ENCODE measurements at places on chromosomes 7 and 10.

GRCh38 chr10:76021398-76021797 is 590.0 kb downstream of the LRMDA start:
- DNase-seq, result no peak

GRCh38 chr7:44573464-44574286 is at the start of gene DDX56:
TSS of gene DDX56 (minus strand) at chr7:44573908. CDS start at chr7:44573895, 13 bp downstream.
- peak; percentile 80 for DNase-seq

DNA sequence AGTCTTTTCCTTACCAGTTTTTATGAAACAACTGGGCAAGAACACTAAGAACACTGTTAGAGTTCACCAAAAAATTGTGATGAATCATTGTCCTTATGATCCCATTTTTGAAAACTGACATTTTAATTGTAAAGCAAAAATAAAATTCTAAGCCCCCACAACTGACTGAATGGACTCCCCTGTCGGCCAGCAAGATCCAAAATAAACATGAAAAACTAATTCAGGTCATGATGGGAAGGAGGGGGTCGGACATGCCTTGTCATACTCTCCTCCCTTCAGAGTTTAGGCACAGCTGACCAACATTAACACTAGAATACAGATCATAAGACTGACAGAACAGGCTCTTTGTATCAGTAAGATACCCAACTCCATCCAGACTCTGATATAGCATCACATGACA is 2.0 kb upstream of the RBAK start:
- DNase-seq, result no peak

DNA sequence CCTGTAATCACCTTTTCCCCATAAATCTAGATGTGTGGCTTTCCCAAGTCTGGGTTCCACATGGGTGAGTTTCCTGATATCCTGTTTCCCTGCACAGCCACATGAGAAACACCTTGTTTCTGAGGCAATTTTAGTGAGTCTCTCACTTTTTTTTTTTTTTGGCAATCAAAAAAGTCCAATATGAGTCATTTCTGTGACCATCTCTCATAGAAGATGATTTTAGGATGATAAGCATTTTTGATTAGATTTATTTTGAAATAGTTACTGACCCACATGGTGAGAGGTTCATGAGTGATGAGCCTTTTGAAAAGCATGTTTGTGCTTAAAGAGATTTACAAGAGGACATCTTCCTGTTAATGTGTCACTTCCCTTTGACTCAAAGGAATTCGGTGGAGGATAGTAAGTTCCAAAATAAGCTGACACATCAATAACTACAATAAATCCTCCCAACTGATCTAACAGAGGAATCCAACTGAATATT is 464.0 kb downstream of the INHBA start:
- DNase-seq, result no peak

DNA sequence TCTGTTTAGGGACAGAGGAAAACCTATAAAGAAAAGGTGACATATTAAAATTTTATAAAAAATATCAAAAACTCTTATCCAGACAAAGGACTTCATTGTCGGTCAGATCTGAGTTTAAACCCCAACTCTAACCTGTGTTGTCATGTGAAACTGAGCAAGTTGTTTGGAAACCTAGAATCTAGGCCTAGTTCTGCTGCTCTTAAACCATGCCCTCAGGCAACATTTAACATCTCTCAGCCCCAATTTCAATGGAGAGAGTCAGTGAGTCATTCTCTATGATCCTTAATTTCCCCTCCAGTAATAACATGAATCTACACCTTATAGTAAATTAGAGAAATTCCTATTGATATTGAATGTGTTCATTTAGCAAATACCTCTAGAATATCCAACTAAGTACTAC is 192.3 kb downstream of the IMMP2L start:
- DNase-seq, result no peak

DNA sequence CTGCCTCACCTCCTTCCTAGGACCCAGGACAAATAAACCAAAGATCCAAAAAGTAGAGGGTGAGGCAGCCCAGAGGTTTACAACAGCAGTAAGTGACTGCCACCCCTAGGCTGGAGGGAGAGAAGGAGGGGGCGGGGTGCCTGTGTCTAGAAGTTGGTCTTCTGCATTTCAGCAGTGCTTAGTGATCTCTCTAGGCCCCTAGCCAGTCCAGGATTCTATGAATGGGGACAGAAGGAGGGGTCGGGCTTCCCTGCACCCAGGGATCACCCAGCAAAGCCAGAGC is 62.8 kb upstream of the KDM7A start:
- DNase-seq, result no peak

DNA sequence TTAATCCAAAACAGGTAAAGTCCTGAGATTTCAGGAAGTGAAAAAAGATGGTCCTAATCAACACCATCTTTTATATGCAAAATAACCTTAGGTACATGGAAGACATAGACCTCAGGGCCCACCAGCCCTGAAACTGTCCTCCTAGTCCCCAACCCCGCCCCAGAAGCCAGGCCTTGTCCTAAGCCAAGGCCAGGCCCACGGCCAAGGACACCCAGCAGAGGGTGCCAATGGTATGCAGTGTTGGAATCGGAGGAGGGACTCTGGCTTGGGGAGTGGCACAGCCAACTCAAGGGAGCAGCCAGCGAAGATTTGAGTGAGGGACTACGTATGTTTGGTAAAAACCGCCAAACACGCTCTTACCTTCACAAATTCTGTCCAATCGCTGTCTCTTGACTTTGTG is 96.7 kb downstream of the ZRANB1 start:
- DNase-seq, result no peak

- no peak for DNase-seq
Measured at GRCh38 chr7:21314954-21315353, 112.9 kb upstream of the SP4 start.

- no peak for DNase-seq
Measured at GRCh38 chr10:126062131-126063032, 166.0 kb downstream of the FANK1 start.

- no peak for DNase-seq
Measured at GRCh38 chr10:82622479-82622878, 747.5 kb downstream of the NRG3 start.
